ENCODE measurements at places on chromosomes 6 and 20.

DNA sequence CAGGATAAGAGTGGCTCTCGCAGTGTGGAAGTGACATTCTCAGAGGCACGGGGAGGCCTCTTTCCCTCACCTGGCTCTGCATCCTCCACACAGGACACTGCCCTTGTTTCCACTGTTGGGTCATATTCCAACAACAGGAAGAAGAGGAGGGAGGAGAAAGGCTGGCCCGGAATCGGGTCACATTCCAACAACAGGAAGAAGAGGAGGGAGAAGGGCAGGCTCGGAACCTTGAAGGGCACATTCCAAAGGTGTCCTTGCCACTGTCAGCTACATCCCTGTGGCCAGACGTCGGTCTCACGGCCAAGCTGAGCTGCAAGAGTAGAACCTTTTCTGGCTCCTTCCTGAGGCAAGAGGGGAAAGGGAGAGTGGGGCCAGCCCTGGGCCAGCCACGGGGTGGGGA lies 25.4 kb downstream of the CHRNA4 start:
- no peak for DNase-seq

DNA sequence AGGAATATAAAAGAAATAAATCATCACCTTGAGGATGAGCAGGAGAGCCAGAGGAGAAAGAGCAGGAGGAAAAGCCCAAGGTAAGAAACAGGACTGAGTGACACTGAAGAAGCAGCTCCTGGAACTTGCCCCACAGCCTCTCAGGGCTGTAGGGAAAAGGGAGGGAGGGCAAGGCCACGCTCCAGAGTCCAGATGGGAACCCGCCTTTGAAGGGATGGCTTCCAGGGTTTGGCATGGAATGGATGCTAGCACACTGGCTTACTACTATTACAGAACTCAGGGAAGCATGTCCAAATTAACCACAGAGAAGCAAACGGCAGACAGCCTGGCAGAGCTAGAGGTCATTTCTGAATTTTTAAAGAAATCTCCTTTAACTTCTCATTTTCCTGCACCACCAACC lies 26.8 kb downstream of the RALGAPA2 start:
- no peak for DNase-seq

DNA sequence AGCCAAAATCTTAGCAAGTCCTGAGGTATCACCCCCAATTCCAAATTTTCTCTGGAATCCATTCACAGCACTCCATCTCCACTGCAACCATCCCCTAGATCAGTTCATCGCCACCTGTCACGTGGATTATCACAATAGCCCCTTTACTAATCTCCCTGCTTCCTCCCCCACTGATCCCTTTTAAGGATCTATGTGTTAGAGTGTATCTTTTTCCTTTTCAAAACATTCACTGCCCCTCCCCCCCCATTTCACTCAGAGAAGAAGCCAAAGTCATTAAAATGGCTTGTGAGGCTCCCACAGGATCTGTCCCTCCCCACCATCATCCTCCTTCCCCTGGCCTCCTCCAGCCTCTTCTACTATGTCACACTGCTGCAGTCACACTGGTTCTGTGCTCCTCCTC lies 18.4 kb upstream of the SPAG4 start:
- DNase-seq = no peak

- DNase-seq = no peak
These were observed 91.3 kb upstream of the EYA2 start for GRCh38 chr20:46803123-46804020.

DNA sequence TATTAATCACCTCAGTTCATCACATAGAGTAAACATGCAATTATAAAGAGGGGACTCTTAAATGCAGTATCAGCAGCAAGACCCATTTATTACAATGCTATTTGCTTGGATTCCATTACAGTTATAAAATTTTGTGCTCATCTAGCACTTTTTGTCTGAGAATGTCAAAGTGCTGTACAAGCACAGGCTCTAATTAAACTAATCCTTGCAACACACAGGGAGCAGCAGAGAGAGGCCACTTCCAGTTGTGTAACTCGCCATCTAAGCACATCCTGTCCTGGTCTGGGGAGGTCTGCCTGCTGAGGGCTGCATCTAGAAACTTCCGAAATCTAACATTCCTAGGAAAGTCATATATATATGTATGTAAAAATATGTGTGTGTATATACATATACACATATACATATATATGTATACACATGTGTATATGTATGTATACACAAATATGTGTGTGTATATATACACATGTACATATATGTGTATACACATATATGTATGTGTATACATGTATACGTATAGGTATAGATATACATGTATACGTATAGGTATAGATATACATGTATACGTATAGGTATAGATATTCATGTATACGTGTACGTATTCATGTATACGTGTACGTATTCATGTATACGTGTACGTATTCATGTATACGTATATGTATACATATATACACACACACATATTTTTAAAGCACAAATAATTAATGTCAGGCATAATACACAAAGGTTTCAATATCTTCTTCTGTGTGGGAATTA lies 136.4 kb upstream of the JARID2 start:
- no peak for DNase-seq

DNA sequence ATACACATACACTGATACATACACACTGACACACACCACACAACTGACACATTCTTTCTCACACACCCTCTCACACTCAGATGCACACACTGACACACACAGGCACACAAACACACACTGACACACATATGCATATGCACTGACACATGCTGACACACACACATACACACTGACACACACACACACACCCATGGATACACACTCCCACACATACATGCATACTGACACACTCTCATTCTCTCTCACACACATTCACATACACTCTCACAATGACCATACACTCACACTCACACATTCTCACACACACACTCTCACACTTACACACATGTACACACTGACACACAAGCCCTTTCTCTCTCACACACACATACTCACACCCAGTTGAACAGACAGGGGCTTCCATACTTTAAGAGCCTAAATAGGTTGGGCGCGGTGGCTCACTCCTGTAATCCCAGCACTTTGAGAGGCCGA lies 236.4 kb downstream of the LRFN2 start:
- no peak for DNase-seq

DNA sequence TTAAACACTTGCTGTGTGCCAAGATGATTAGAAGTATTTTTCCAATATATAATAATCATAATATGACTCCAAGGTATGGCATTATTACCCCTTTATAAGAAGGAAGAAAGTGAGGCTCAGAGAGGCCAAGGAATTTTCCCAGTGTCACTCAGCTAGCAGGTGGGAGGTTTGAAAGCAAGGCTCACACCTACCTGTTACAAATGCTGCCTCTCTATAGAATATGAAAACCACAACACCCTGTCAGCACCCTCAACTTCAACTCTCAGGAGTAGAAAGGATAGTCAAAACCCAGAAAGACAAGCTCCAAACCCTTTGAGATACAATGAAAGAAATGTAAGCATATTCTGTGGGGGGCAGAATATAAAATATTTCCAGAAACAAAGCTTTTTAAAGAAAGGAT lies 76.7 kb downstream of the LAMP5 start:
- no peak for DNase-seq

- no peak for DNase-seq
These were observed 1.7 kb upstream of the DYNLT1 start for GRCh38 chr6:158646023-158646910.

DNA sequence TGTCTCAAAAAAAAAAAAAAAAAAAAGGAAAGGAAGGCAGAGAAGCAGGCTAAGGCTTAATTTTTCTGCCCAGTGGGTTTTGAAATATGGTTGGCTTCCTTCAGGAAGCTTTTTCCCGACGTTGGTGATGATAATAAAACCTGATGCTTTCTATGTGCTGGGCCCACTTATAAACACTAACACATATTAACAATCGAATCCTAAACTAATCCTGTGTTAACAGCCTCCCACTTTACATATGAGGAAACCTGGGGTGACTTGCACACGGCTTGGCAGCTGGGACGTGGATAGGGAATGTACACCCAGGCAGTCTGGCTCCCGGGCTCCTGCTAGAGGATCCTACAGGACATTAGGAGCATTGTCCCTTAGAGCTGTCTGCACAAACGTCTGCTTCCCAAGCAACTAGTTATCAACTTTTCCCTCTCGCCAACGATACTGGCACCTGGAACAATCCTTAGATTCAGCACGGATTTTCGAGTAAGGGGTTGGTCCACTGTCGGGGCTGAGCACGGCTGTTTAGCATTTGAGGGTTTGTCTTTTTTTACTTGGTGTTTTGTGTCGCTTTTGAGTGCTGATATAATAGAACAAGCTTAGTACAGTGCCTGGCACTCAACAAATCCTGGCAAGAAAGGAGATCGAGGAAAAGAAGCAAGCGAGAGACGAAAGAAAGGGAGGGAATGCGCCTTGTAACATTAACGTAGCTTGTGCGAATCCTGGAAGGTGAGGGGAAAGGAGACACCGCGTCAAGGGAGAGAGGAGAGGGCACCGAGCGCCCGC lies 622 bp upstream of the KIZ start:
- no peak for DNase-seq

DNA sequence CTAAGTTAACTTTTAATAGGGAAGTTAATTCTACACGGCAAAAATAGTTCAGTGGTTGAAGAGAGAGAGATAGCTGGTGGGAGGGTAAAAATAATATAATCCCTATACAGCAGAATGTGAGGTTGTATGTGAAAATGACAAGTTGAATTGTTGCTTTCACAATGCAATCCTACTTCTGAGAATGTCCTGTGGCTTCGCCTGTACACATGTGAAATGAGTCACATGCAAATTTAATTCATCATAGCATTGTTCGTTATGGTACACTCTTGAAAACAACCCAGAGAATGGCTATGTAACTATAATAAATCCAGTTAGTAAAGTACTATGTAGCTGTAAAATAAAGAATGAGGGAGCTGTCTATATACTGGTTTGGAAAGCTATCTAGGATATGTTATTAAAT lies 46.0 kb upstream of the HINT3 start:
- DNase-seq = no peak

DNA sequence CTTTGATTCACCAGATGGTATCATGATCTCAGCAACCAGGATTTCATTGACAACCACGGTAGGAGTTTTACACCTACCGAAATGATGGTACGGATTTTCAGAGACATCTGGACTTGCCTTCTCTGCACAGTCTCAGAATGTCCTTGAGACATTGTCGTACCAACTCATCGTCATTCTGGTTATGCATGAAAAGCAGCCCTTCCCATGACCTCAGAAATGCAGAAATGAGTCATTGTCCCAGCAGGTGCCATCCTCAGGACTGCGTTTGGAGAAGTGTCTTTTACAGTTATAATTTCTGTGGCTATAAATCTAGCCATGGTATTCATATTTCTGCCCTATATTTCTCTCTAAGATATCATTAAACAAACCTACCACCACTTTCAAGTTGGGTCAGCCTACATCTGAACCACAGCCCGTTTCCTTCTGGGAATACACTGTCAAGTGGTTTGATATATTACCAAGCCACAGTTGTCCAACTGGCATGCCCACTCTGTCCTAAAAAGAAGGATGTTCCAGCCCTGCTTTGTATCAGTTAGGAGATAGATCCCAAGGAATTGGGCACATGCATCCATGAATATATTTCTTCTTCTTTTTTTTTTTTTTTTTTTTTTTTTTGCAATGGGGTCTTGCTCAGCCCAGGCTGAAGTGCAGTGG lies 7.5 kb upstream of the BFSP1 start:
- no peak for DNase-seq

All from fibroblast of skin of left biceps (primary cell).